ENCODE measurements at places on chromosomes 7 and 10.

DNA sequence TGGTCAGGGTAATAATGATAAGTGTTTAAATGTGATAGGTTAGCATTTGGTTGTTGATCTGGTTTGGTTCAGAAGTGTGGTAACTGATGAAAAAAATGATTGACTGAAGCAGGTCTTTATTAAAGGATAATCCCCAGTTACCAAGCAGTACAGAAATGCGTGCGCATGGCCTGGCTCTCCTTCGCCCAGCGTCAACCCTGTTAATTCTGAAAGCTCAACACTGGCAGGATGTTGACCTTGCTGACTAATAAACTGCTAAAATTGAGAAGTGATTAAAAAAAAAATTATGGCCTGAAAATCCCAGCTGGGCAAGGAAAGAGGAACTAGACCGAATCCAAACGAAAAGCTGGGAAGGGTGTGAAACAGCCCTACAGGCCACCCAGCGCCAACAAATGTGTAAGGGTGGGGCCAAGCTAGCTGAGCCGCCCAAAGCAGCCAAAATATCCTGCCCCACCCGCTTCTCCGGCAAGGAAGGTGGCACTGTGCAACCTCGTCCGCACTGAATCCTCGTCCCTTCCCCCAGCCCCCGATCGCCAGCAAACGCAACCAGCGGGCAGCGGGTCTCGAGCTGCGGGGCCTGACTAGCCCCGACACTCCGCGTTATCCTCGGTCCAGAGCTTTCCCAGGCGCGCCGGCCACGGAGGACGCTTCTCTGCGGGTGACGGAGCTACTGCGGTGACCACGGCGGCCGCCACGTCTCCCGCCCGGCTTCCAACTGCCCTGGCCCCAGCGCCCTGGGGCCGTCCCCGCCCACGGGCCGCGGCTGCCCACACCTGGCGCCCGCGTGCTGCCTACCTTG lies 561 bp downstream of the SHTN1 start:
- peak; percentile 0 for DNase-seq

DNA sequence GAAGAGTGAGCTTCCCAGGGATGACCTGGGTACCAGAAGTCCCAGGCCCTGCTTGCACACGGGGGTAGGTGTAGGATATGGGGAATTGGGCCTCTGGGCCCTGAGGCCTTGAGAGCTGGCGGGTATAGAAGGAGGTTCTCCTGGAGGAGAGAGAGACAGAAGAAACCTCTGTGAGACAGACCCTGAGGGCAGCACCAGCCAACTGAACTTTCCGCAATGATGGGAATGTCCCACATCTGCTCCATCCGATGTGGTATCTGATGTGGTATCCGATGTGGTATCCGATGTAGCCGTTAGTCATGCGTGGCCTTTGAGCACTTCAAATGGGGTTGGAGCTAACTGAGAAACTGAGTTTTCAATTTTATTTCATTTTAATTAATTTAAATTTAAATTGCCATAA lies 30.6 kb upstream of the PLEKHA1 start:
- DNase-seq, result no peak

GRCh38 chr7:150357771-150358427 lies 10.7 kb upstream of the REPIN1 start:
- no peak for DNase-seq

GRCh38 chr7:95687759-95688343 lies 84.5 kb upstream of the DYNC1I1 start:
- no peak for DNase-seq

- DNase-seq, result no peak
Measured at GRCh38 chr7:37916017-37916672, 472 bp downstream of the SFRP4 start.

DNA sequence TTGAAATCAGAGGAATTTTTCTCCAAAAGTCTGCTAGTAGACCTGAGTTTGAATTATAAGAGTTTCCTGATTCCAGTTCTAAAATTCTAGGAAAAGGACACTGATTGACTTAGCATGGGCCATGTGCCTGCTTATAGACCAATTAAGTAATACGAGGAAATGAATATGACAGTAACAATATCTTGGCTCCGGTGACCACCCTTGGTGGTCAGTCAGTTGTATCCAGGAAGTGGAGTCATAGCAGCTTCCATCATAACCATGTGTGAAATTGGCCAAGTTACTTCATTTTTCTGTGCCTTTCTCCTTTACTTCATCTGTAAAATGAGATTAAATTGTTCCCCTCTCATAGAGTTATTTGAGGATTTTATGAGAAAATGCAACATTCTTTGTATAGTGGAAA lies 66.9 kb downstream of the MTPAP start:
- no peak for DNase-seq
